Spinal cord (tissue), 10 donors: ENCODE measurements at places on chromosomes 5 and 9. TPM values are rescaled to one million over a fixed set of nuclear protein-coding genes. Genes with fewer than 3 reads are reported as not detected.

SEC61B gene
- polyA plus RNA-seq, result 134 TPM

GSN gene
- 91.7 TPM for polyA plus RNA-seq

GAPT gene
- 0.40 TPM for polyA plus RNA-seq

HMMR gene
- 4.5 TPM for polyA plus RNA-seq

SLC34A1 gene
- 1.2 TPM for polyA plus RNA-seq

CCL28 gene
- 1.0 TPM for polyA plus RNA-seq

RGS7BP gene
- polyA plus RNA-seq, result 14.0 TPM

STK32A gene
- polyA plus RNA-seq, result 17.9 TPM

LHX6 gene
- 3.2 TPM for polyA plus RNA-seq

FOXI1 gene
- polyA plus RNA-seq, result not detected

CCNJL gene
- 6.7 TPM for polyA plus RNA-seq

COL5A1 gene
- polyA plus RNA-seq, result 79.4 TPM

PPP3R2 gene
- polyA plus RNA-seq, result 0.55 TPM

NDUFS6 gene
- polyA plus RNA-seq, result 92.2 TPM

ABITRAM gene
- polyA plus RNA-seq, result 24.5 TPM

GNA14 gene
- polyA plus RNA-seq, result 4.8 TPM

OR1J2 gene
- polyA plus RNA-seq, result not detected

CTNND2 gene
- polyA plus RNA-seq, result 132 TPM

SPATA31E1 gene
- polyA plus RNA-seq, result not detected

DMRT3 gene
- 1.0 TPM for polyA plus RNA-seq

FOXD4L3 gene
- polyA plus RNA-seq, result 0.81 TPM

DOCK8 gene
- polyA plus RNA-seq, result 10.6 TPM

BARHL1 gene
- 3.3 TPM for polyA plus RNA-seq

TMOD1 gene
- 80.8 TPM for polyA plus RNA-seq

PCDHB11 gene
- 3.9 TPM for polyA plus RNA-seq

PPIC gene
- polyA plus RNA-seq, result 29.0 TPM

PCDHGA1 gene
- 3.8 TPM for polyA plus RNA-seq

PFN3 gene
- 0.32 TPM for polyA plus RNA-seq

FSTL4 gene
- 4.9 TPM for polyA plus RNA-seq

LEAP2 gene
- 3.5 TPM for polyA plus RNA-seq

ZDHHC12 gene
- polyA plus RNA-seq, result 11.2 TPM

NSMF gene
- 304 TPM for polyA plus RNA-seq

MAN2A1 gene
- 30.7 TPM for polyA plus RNA-seq

SLC36A3 gene
- polyA plus RNA-seq, result not detected

CAMSAP1 gene
- 43.0 TPM for polyA plus RNA-seq

CCDC183 gene
- polyA plus RNA-seq, result 7.2 TPM

PCDHA2 gene
- 4.6 TPM for polyA plus RNA-seq

F2R gene
- polyA plus RNA-seq, result 43.5 TPM

WNT8A gene
- polyA plus RNA-seq, result 0.30 TPM

TMEM252 gene
- 0.55 TPM for polyA plus RNA-seq

CDKN2A gene
- not detected for polyA plus RNA-seq

HTR1A gene
- polyA plus RNA-seq, result 4.5 TPM

SLC4A9 gene
- polyA plus RNA-seq, result 1.9 TPM

BTNL9 gene
- 13.6 TPM for polyA plus RNA-seq

ZBED3 gene
- polyA plus RNA-seq, result 14.6 TPM

PCDH1 gene
- 42.6 TPM for polyA plus RNA-seq

RAB3C gene
- 77.6 TPM for polyA plus RNA-seq

CDO1 gene
- 104 TPM for polyA plus RNA-seq

MEGF10 gene
- 18.5 TPM for polyA plus RNA-seq
